ENCODE measurements at places on chromosomes 5 and 9.

DNA sequence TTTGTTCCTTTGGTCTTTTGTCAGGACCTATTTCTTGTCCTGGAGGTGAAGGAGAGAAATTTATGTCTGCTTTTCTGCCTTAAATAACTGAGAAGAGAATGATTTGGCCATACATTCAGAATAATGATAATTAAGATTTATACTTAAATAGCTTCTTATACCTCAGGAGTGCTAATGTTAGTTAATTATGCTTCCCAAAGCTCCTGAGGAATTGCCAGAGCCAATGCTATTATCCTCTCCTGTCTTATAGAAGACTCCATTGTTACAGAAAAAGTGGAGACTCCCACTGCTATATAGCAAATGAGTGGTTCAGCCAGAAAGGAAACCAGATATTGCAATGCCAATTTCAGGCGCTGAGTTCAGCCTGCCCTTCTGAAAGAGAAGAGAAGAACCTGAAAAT is 67.0 kb downstream of the NTRK2 start:
- no peak for DNase-seq

DNA sequence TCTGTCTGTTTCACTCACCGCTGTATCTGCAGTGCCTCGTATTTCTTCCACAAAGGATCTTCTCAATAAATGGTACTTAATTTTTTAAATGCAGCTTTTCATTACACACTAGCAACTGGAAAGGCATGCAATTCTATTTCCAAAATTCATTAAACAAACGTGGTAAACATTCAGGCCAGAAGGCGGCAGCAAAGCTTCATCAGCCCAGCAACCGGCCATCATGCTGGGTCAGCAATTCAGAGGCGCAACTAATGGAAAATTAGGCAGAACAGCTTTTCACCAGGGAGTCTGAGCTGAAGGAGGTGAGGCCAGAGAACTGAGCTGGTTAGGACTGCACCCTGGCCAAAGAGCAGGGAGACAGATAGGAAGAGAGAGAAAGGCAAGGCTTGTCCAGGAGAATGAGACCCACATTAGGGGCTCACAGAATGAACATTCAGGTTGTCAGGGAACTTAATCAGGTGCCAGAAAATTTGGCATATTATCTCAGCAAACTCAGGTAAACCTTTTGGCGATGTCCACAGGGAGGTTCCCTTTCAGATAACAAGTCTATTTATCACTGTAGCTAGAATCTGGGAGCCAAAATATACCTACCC is 17.7 kb upstream of the RNF180 start:
- no peak for DNase-seq

DNA sequence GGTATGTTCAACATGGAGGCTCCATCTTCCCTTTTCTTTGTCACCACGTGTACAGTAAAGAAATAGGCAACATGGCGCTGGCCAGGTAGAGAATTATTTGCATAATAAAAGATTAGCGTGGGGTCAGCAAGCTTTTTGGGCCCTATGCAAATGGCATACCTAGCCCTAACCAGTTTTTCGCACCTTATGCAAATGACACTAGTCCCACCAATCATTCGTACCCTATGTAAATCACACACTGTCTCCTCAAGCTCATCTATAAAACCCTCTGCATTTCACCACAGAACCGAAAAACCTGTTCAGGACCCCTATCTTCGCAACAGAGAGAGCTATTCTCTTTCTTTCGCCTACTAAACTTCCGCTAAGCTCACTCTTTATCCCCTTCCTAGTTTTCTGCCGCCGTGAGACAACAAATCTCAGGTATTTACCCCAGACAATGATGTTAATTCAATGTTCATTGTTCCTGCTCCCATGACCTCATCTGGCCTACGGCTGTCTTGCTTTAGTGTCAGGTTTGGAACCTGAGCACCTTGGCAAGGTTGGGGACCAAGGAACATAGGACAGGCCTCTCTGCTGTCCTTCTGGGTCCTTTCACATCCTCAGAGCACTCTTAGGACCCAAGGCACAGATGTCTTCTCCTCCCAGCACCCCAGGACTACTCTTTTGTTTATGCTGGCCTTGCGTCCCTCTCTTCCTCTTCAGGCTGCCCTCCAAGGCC is 180.7 kb upstream of the RAI14 start:
- no peak for DNase-seq

- peak; percentile 84 for DNase-seq
These were observed 15.2 kb downstream of the PTGES start for GRCh38 chr9:129737479-129738274.

DNA sequence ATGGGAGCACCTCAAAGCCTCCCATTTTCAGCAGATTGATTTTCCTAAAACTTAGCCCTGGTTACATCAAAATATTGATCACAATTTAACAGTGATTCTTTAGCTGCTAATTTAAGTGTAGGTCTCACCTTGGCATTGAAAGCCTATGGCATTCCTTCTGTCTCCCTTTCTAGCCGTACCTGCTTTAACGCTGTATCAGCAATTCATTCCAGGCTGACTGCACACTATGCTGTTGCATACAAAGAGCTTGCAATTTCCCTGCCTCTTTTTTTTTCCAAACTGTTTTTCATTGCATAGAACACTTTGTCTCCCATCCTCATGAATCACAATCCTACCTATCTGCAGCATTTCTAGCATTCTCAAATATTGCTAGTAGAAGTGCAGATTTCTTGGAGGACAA is 8.9 kb upstream of the AMACR start:
- no peak for DNase-seq

DNA sequence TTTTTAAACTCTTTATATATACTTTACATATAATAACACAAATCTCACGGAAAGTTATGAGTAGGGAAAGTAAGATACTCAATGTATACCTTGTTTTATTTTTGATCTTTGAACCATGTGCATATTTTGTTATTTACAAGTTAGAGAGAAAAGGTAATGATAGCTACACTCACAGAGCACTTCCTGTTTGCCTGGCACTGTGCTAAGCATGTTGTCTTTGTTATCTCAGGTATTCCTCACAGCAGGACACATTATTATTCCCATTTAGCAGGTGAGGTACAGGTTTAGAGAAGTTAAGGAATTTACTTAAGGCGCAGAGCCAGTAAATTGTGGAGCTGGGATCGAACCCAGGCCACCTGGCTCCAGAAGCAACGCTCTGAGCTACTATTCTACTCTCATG is 3.0 kb downstream of the C9 start:
- DNase-seq: no peak

DNA sequence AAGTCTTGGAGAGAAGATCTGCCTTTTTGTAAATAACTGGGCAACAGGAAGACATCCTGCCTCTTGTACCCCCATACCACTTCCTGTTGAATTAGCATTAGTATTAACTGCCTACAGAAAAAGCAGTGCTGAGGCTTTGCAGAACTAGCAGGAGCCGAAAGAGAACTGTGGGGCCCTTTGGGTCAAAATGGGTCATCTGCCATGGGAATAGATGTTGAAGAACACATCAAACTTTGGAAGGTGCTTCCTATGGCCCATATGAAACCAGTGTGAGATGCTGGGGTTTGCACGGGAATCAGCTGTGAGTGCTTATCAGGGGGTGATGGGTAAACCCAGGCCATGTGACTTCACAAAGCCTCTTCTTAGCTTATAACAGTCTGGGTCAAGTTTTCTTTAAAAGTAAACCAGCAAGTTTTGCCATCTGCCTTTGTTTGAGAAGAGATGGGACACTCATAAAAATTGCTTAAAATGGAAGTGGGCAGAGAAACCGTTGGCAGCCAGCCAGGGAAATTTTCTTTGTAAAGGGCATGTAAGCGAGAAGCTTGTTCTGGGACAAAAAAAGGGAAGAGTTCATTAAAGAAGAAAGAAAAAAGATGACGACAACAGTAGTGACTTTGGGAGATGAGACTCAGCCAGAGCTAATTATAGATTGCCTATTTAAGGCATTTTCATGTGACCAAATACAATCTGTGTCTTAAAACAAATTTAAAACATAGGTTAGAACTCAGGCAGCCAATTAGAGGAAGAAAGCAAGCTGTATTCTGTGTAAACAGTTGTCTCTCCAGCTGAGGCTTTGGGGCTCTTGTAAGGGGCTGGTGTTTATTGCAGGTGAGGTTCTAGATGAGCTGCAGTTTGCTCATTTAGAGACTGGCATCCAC is 4.4 kb downstream of the SLC25A25 start:
- DNase-seq: peak; percentile 46

DNA sequence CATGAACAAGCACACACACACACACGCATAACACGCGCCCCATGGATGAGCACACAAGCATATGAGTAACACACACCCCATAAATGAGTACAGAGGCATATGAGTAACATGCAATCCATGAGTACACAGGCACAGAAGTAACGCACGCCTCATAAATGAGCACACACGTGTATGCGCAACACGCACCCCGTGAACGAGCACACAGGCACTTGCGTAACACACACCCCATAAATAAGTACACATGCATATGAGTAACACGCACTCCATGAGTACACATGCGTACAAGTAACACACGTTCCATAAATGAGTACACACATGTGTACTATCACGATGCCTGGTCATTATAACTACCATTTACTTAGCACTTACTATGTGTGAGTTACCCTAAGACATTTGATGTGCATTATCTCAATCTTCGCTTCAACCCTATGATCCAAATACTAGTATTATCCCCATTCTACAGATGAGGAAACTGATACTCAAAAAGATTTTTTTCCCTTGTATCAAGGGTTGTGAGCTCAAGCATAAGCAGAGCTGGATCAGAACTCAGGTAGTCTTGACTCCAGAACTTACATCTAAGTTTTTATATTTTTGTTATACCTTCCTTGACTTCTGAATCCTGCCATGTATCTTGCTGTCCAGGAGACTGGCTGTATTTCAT is 7.7 kb downstream of the MED27 start:
- no peak for DNase-seq

DNA sequence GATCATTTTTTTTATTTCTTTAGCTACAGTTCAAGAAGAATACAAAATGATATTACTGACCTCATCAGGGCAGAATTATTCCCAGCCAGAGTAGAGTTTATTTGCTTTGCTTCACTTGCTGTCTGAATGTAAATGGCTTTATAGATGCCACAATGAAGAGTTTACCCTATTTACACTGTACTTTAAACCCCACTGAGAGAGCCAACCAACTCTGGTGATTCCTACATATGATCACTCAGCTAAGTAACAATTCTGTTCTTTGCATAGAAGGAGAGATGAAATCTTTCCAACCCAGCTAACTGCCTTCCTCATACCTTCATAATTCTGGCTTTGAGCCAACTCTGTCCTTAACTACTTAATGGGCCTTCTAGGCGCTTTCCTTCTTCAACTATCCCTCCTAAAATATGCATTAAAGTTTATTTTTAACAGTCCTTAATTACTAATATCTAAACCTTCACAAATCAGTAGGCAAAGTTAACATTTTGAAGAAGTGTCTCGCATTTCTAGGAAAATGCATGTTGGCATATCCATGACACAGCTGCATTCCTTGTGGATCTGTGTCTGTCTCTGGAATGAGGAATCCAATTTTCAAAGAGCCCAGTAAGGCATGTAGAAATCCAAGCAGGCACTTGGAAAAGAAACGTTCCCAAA is 284.8 kb upstream of the GRAMD2B start:
- no peak for DNase-seq

DNA sequence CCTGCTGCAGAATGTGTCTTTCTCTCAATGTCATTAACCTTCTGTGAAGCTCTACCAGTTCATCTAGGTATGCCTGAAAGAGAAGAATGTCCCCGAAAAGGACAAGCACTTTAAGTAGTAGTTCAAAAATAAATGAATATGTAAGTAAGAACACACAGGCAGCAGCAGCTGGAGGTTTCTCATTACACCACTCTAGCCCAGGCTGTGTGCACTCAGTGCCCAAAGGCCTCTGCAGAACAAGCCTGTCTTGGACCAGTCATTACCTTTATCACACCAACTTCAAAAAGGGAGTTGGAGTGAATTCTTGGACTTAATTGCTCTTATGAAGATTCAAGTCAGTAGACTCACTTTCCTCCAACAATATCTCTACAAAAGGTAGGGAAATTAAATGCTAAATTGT is 268.8 kb downstream of the MLLT3 start:
- DNase-seq: no peak

DNA sequence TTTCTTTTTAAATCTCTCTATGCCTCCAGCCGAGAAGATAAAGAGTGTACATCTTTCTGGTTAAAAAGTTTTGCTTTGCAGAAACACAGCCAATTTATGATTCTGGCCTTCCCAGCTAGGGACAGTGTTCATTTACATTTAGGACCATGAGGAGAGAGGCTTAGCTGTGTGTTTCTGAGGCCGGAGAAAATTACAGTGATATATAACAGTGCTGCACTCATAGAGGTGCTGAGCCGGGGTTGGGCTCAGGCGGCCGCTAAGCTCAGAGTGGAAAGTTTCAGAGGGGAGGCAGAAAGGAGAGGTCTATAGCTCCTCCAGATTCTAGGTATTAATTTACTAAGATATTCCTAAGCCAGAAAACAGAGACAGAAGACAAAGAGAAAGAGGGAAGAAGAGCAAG is 37.0 kb upstream of the LCP2 start:
- no peak for DNase-seq

DNA sequence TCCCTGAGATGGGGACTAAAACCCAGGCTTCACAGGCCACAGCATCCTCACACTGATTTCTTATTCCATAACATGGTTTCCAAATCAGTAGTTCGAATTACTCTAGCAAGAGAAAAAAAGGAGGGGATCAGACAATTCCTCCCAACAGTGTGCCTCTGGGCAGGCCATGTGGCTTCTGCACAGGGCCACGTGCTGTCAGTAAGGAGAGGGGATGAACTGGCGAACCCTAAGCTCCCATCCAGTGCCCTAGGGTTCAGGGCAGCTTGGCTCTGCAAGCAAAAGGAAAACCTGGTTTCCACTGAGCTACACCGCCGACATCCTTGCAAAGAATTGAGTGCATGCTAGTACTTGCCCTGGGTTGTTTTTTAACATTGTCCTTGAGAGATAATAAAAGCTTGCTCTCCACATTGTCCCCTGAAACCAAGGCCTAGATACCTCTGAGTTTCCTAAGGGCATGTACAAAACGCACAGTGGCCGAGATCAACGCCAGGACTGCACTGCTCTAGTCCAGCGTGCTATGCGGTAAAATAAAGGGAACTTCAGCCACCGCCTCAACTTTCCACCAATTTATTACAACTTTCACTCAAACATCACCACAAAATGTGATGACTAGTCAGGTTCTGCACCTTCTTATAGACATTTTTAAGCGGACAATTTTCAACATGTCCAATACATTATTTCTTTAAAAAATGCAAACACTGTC is 4.5 kb downstream of the CAMSAP1 start:
- DNase-seq: no peak

DNA sequence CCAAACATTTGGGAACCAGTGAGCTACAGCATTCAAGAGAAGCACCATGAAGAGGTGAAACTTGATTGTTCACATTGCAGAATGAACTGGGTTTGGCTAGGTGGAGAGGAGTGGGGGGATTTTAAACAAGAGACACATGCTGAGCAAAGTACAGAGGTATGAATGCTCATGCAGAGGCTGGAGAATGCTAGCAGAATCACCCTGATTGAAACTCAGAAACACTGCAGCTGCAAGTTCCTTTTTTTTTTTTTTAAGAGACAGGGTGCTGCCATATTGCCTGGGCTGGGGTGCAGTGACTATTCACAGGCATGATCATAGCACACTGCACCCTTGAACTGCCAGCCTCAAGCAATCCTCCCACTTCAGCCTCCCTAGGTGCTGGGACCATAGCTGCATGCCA is 35.1 kb downstream of the DENND1A start:
- DNase-seq: no peak
